Activated T-cell treated with anti-CD3 and anti-CD28 coated beads, Interleukin-2, amount 50 U/mL, for 72 hours (primary cell): ENCODE measurements at places on chromosomes 2 and 18.

- no peak for DNase-seq
Measured at GRCh38 chr2:234932591-234933168, 19.1 kb upstream of the SH3BP4 start.

DNA sequence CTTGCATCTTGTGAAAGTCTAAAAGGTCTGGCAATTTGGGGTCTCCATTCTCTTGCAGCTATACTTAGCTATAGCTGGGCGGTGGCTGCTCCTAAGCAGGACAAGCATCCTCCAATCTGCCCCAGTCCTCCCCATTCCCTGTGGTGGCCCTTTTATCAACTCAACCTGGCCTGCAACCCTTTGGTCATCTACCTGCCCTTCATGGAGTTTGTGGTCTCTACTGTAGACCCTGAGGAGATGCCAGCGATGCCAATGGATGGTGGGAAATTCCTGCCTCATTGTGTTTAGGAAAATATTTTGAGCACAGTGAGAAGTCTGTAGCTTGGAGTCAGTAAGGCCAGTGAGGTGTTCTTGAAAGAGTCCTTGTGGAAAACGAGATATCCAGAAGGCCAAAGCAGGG, 143.4 kb downstream of the CAPN13 start:
- no peak for DNase-seq

GRCh38 chr2:107698861-107699260, 127.8 kb upstream of the RGPD4 start:
- DNase-seq: no peak

DNA sequence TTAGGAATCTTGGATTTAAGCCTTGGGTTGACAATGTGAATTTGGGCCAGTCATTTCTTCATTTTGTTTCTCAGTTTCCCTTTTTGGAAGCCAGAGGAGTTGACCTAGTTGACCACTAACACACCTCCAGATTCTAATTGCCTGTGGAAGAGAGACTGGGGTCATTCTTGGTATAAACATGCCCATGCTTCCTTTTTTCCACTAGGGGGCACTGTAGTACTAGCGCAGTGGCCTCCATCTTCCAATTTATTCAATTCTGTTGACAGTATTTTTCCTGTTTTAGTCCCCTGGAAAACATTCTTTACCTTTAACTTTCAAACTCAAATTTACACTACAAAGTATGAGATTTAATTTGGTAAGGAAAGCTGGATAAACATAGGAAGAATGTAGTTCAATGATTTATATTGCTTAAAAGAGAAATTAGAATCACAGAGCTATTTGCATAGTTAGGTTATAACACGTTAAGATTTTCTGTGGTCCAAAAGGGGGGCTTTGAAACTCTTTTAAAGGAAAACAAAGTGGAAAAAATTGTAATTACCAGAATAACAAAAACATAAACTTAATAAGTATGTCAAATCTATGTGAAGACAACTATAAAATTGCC, 57.5 kb upstream of the AGPS start:
- peak; percentile 31 for DNase-seq

DNA sequence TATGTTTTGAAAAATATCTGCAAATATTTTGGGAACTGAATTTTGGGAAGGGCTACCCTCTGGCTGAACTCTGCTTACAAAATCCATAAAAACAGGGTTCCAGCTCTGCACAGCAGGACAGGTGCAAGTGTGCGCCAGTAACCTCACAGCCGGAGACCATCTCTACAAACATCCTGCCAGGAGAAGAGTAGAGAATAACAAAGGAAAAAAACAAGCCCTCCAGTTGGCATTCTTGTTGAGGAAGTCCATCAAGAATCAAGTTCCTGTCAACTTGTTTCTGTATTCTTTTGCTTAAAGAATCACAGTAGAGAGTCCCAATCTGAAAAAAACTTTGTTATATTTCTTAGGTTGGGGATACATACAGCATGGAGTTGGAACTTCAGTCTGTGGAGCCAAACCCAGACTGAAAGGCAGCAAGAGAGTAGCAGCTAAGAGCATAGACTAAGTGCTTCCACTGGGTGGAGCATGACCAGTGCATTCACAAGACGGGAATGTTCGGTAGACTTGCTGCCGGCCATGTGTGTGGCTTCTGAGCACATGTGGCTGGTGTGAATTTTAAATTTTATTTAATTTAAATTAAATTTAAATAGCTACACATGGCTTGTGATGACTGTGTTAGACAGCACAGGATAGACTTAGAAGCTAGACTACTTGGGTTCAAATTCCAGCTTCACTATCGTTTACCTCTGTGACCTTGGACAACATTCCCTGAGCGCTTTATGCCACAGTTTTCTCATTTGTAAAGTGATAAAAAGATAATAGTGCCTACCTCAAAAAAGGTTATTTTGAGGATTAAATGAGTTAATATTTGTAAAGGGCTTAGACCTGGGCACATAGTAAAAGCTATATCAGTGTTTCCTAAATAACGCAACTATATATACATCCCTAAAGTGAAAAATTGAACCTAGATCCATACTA, 41.9 kb downstream of the SPTBN1 start:
- DNase-seq: no peak

DNA sequence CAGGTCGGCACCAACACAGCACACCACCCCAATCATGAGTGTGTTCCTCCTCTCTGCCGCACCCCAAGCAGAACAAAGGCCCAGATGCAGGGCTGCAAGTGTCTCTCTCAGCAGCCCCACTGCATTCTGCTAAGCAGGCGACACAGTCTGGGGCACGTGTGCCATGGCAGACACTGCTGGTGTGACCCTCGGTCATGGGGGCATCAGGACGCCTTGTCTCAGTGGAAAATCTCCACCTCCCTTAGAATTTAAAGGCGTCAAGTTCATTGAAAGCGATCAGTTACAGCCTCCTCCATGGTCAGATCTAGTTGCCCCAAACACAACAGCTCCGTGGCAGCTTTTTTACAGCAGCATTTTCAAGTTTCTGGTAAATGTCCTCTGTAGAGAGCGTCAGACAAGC, 57.2 kb downstream of the ADNP2 start:
- DNase-seq: no peak

DNA sequence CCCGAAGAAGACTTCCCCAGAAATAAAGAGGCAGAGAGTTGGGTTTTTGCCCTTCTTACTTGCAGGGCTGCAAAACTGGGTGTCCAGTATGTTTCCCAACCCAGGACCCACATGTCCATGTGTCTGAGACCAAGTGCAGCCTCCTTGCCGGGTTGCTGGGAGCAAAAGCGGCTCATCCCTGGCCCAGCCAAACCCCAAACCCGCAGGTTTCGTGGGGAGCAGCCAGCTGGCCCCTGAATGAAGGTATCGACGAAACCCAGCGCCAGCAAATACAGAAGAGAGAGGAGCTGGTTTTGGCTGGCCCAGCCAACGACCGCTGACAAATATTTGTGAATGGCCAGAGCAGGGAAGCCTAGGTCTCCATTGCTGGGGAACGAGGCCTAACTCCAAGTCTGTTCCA, 197.1 kb downstream of the SMAD7 start:
- no peak for DNase-seq

GRCh38 chr2:160901613-160902012, 258.6 kb upstream of the TANK start:
- DNase-seq: no peak

- no peak for DNase-seq
Measured at GRCh38 chr2:110877031-110877827, 144.9 kb downstream of the ACOXL start.

- no peak for DNase-seq
Measured at GRCh38 chr2:131121464-131121863, 16.3 kb downstream of the PLEKHB2 start.

DNA sequence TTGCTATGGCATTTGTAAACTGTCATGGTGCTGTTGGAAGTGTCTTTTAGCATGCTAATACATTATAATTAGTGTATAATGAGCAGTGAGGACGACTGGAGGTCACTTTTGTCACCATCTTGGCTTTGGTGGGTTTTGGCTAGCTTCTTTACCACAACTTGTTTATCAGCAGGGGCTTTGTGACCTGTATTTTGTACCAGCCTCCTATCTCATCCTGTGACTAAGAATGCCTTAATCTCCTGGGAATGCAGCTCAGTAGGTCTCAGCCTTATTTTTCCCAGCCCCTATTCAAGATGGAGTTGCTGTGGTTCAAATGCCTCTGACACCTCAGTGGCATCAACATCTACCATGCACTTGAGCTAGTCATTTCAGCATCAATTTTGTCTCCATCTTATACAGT, 29.7 kb downstream of the LYPD6 start:
- no peak for DNase-seq

GRCh38 chr2:7010391-7011054, 93.3 kb downstream of the RNF144A start:
- no peak for DNase-seq

DNA sequence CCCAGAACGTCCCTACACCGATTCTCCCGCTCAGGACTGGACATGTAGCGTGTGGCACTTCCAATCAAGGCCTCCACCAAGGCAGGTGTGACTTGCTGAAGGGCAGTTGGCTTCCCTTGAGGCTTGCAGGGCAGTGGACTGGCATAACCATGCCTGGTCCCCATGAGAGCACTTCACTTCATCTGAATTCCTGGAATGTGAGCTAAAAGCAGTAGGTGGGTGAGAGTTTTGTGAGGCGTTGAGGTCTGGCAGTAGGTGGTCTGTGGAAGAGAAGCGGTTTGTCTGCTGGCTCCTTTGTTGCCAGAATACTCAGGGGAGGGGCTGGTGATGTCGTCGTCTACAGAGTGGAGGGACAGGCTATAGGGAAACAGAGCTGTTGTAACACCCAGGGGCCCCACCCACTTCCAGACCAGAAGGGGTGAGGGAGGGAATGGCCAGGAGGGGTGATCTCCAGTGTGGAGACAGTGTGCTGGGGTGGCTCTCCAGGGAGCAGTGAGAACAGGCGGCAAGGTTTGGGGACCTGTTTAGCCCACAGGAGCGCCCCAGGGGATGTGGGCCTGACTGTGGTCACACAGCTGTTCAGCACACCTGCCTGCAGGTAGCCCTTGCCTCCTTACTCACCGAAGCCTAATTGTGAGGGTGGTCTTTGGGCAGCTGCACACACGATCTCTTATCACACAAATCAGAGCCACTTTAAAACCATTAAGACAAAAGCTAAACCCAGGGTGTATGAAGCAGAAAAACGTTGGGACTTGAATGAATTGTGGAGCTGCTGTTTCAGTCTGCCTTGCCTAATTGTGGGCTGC, 21.5 kb upstream of the ALKAL2 start:
- no peak for DNase-seq

DNA sequence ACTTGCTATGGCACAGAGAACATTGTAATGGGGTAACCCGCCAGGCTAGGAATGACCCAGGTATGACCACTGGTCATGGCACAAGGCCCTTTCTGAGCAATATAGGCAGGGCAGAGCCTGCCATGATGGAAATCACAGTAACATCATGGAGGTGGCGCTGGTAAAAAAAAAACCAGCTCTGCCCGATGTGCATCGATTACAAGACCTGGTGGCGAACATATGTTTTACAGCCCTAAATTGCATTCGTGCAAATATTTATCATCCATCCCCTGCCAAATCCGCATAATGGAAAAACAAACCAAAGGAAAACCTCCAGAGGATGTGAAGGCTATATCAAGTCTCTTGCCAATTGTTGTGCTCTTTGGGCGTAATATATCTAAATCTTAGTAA, 60.6 kb downstream of the SEMA4F start:
- DNase-seq: no peak

GRCh38 chr2:241505086-241505780, 3.2 kb downstream of the STK25 start:
- DNase-seq: no peak

DNA sequence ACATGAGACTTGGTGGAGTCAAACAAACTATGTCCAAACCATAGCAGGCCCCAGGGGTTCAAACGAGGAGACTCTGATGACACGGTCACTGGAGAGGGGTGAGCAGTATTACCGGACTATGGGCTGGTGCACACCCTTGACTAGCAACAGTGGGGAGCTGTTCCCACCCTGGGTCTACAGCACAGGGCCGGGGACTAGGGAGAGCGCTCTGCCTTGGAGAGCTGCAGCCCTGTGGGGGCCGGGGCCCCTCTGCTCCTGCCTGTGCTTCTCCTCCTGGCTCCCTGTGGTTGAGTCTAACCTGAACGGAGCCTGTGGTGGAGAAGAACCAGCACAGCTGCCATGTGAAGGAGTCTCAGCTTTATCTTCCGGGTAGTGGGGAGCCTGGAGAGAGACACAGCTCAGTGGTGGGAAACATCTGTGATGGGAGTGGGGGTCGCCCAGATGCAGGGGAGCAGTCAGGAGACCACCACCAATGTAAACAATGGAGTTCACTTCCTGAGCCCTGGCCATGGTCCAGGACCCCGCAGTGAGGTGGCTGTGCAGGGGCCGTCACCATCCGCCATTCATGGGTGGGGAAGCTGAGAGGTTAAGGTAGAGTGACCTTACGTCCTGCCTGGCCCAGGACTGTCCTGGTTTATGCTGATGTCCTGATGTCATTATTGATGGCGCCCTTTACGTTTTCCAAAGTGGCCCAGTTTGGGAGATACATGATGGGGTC, 195.7 kb upstream of the TWIST2 start:
- no peak for DNase-seq

DNA sequence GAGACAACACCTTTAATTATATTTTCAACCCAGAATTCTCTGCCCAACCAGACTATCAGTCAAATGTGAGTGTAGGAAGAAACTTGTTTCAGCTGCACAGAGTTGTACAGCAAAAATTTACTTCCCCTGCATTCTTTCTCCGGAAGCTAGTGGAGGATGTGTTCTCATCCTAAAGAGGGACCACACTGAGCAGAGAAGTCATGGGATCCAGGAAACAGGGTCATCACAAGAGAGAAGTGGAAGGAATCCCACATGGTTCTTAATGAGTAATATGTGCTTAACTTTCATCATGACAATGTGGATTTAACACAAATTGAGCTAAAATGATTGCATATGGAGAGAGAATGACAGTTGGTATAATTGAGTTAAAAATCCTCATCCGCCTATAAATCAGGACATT, 78.2 kb downstream of the INPP4A start:
- no peak for DNase-seq

DNA sequence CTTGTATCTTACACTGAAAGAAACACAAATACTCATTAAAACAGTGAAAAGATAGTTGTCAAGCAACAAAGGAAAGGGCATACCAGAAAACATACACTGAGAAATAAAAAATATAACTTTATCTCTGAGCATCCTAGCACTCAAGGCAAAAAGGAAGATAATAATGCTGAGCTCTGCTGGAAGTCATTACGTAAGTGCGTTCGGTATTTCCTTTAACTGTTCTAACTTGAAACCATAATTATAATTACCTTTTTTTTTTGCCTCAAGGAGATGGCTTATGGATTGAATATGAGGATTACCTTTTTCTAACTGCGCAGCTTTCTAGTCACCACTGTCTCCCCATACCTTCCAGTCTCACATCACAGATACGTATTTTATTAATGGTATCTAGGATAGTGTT, 308.1 kb downstream of the GBX2 start:
- DNase-seq: no peak

- DNase-seq: no peak
Measured at GRCh38 chr18:24672165-24672941, 211.9 kb downstream of the HRH4 start.

GRCh38 chr2:119545754-119546446, 1.7 kb downstream of the CFAP221 start:
- DNase-seq: no peak

DNA sequence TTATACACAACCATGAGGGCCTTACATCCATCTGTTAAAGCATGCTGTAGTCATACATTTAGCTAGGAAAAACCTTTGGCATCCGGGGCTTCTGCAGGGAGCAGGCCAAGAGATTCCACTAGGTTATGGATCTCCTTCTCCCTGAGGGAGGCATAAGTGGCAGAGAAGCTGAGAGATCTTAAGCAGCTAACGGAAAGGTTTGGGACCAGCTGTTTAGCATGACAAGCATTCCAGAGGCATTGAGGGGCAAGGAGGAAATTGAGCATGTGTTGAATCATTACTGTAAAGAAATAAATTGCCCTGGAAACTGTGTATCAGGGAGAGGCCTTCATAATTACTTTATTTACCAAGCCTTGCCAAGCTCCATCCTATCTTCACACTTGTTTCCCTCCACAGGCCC, 643.1 kb downstream of the CNTNAP5 start:
- no peak for DNase-seq
